ENCODE measurements at places on chromosomes 6 and 20. TPM values are rescaled to one million over a fixed set of nuclear protein-coding genes. Genes with fewer than 3 reads are reported as not detected.

Gene PTPRT
- total RNA-seq: not detected

Gene WASF1
- 3.5 TPM for total RNA-seq

Gene SYCP2
- total RNA-seq: 12.1 TPM

Gene SLC25A27
- total RNA-seq: 46.1 TPM

Gene LINC00237
- not detected for total RNA-seq

DNA sequence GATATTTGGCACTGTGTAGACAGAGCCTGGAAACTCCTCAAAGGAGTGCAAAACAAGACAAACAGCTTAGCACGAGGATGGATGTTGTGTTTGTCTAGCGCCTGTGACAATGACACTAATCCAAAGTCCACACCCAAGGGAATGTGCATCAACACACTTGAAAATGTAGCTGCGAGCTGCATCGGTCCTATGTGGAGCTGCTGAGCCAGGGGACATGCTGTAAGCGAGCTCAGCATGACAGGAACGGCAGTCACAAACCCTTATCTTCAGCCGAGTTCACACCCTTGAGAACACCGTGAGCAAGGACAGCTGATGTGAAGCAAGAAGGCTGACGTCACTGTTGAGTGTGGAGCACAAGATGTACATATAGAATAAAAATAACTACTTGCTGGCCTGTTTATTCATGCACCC, 684.3 kb downstream of the QKI start:
- peak; percentile 73 for DNase-seq

- DNase-seq: peak; percentile 33
Measured at GRCh38 chr20:39909447-39909846, 779.6 kb downstream of the MAFB start.

DNA sequence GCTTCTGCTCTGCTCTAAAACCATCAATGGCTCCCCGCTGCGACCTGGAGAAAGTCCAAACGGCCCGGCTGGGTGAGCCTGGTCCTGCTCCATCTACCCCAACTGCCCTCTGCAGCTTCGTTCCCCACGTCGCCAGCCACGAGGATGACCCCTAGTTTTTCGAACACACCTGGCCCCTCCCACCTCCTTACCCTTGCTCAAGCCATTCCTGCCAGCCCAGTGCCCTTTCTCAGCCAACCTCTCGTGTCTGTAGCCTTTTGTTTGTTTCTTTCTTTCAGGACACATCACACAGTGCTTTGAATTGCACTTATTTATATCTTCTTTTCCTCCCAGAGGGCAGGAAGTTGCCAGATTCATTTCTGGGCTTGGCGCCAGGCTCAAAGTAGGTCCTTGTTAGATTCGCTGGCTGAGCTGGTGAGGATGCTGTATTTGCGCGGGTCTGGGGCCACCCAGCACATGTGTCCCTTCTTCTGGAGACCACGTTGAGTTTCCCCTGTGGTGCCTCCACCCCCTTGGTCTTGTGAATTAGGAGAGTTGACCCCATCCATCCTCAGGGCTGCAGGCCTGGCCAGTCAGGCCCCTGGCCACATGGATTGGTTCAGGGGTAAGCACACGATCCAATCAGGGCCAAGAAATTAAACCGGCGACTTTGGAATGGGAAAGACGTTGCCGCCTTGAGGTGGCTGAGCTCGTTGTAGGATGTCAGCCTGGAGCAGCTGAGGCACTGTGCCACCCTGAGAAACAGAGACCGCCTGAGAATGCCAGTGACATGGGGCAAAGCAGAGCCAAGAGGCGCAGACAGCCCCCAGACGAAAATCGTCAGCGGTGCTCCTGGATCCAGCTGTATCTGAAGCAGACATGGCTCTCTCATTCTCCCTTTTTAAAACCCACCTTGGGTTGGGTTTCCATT, 156.0 kb downstream of the CEBPB start:
- DNase-seq: peak; percentile 90

GRCh38 chr6:28898710-28898965, 25.1 kb downstream of the TRIM27 start:
- no peak for DNase-seq

DNA sequence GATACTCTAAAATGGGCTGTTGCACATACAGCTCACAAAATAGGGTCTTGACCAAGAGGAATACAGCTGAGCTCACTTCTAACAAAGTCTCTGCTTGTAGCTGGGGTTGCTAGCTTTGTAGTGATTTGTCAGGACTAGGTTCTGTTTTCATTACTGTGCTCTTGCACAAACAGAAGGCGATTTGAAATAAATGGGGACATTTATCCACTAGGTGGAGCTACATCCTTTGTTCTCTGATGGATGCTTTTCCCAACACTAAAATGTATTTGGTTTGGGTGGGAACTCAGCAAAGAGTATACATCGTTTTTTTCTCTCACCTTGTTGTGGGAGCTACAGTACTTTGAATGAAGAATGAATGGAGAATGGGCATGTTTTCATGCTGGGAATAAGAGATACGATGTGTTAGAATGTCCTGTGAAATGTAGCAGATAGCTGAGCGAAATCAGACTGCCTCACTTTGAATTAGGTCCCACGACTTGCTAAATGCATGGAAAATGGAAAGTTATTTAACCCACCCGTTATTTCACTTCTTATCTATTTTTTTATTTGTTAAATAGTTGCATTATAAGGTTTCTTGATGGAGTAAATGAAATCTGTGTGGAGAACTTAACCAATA, 494.7 kb upstream of the MAP3K7 start:
- DNase-seq: no peak

DNA sequence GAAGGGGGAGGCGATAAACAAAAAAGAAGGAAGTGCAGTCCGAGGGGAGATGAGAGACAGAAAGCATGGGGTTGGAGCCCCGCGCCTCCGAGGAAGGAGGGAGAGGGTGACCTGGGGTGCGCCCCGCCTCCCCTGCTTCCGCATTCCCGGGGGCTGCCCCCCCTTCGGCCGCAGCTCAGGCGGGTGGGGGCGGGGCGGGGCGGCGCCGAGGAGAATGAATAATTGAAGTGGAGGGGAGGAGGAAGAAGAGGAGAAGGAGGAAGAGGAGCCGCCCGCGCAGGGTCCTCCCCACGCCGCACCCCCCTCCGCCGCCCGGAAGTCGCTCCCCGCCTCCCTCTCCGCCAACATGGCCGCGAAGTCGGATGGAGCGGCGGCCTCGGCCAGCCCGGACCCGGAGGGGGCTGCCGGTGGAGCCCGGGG, at the start of gene XKR7:
Gene XKR7, plus strand, starts transcription at position 322 of the 420 bp plus-strand sequence. Its CDS starts 25 bp downstream, at position 347.
- DNase-seq: no peak

DNA sequence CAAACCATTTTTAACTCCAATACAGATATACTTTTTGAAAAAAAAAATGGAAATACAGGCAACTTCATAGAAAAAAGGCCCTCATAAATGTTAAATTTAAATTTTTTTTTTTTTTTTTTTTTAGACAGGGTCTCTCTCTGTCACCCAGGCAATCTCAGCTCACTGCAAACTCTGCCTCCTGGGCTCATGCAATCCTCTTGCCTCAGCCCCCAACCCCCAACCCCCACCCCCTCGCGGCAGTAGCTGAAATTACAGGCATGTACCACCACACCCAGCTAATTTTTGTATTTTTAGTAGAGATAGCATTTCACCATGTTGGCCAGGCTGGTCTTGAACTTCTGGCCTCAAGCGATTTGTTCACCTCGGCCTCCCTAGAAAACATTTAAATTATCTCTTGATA, 12.8 kb upstream of the ULBP3 start:
- DNase-seq: no peak

Data from stomach (tissue), 19 donors.